ENCODE measurements at places on chromosomes 7 and 10.

DNA sequence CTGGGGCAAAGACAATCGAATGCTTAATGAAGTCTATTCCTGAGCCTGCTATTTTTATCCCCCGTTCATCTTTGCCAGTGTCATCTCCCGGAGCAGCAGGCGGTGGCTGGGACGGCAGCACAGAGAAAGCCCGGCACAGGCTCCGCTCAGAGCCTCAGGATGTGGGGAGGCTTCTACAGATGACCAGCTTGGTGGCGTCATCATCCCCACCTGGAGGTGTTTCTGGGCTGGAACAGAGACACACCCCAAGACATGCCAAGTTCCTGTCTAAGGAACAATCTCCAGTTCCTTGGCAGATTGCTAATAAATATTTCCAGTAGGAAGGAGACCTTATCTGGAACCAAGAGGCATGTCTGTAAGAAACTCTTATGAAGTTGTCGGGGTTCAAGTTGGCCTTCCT, 552.4 kb upstream of the MGMT start:
- DNase-seq = no peak

GRCh38 chr10:120076996-120077706, 184.6 kb downstream of the SEC23IP start:
- DNase-seq = peak; percentile 32

DNA sequence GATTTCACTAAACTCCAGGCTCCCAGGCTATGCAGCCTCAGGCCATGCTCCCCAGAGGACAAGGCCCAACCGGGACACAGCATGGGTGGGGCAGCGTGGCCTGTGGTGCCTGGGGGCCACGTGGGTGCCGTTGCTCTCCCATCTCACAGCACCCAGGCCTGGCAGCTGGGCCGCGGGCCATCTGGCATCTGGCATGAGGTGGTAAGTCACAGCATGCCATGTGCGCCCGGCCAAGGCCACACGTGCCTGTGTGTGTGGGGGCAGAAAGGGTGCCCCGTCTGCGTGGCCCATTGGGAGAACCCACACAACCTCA, 204.1 kb downstream of the EBF3 start:
- DNase-seq = no peak

DNA sequence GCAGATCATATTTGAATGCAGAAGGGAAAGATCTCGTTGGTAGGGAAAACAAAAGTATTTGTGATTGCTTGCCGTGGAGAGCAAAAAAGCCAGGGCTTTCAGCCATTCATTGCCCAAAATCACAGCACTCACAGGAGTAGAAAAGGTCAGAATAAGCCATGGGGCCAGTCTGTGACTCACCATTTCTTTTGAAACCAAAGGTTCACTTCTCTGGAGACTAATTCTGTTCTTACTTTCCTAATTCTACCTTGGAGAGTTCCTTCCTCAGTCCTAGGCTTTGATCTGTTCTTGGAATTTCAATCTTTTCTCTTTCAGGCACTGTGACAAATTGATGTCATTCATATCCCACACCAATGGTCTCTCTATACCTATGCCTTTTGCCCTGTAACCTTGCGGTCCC, 54.1 kb upstream of the FAM180A start:
- DNase-seq = no peak

DNA sequence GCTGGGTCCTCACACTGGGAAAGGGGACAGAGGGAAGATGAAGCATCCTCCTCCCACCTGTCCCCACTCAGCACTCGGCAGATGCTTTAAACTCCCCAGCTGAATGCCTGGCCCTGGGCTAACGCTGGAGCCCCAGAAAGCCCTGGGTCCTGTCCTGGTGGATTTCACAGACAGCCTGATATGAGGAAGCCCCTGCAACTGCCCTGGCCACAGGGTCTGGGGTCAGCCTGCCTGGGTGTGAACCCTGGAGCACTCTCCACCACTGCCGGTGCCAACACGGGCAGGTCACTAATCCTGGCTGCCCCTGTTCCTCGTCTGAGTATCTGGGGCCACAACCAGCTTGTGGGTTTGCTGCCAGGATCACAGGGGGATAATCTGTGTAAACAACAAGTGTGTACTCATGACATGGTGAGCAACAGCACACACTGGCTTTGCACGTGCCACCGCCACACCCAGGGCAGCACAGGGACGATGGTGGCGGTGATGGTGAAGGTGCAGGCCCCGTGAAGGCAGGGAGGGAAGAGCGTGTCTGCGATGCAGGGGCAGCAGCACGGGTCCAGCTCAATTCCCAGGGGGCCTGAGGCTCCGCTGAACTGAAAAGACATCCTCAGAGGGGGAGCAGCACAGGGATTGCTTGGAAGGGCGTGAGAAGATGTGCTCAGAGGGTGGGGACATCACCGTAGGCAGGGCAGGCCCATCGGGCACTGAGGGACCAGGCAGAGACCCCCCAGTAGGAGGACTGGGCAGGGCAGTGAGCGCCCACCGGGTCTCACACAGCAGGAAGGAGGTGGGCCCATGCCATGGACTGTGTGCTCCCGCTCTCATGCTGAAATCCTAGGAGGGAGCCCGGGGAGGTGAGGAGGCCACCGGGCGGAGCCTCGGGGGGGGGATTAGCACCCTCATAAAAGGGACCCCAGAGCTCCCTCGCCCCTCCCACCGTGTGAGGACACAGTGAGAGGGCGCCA, 238.7 kb downstream of the MAD1L1 start:
- DNase-seq = no peak

GRCh38 chr10:76430061-76430645, 998.7 kb downstream of the LRMDA start:
- DNase-seq = no peak

DNA sequence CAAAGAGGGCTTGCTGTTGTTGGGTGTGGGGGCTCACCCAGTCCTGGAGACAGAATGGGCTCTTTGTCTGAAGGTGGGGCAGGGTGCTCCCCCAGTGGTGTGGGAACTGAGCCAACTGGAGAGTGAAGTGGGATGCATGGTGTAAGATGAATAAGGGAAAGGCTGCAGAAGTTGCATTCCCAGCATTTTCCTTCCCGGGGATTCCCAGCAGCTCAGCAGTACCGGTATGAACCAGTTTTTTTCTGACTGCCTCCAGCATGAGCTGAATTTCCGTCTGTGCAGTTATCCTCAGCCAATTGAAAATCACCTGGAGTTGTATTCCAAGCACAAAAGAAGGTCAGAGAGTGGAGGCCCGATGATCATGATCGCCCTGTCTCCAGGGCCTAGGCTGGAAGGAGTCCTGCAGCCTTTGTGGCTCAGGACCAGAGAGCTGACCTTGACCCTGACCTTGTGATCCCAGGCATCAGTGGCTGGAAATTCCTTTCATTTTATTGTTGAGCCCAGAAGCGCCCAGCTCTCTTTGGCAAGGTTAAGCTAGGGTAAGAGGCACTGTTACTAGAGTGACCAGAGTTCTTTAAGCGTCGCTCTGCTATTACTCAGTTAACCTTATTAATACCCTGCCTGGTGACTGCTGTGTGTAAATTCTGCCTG, 33.4 kb downstream of the OGDH start:
- no peak for DNase-seq

DNA sequence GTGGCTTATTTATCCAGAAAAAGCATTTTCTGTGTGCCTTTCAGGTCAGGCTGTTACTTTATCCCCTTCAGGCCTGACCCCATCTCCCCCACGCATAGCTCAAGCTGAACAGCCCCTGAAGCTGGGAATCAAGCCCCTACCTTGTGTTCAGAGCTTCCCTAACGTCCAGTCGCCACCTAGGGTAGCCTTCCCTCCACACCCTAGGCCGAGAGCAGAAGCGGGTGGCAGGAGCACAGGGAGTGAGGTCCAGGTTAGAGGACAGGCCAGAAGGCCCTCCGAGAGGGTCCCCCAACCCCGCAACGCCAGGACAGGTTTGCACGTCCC, 479 bp upstream of the SEMA4G start:
- DNase-seq = no peak

DNA sequence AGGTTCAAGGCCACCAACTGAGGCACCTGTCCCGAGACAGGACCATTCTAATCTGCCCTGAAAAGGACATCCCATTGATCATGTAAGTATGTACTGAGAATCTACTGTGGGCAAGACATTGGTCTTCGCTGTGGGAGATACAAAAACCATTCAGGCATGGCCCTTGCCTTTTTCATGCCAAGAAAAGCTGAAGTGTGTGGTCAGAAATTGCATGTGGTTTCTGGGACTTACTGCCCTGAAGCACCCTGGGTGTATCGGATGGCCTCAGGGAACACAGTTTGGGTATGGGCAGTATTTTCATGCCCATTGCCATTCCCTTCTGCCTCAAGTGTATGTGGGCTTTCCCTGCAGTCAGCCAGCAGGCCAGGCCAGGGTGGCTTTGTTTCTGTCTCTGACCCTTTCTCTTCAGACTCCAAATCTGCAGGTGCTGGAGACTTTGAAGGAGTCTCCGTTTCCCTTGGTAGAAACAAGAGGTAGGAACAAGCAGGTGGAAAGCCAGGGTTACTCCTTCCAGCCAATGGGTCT, 285.7 kb downstream of the ZEB1 start:
- no peak for DNase-seq
